ENCODE measurements at places on chromosomes 6 and 20. TPM values are rescaled to one million over a fixed set of nuclear protein-coding genes. Genes with fewer than 3 reads are reported as not detected.

CCN2 gene
- 20.2 TPM for total RNA-seq

LY6G6C gene
- 1.2 TPM for total RNA-seq

RIPPLY2 gene
- not detected for total RNA-seq

FRS3 gene
- 4.5 TPM for total RNA-seq

DNA sequence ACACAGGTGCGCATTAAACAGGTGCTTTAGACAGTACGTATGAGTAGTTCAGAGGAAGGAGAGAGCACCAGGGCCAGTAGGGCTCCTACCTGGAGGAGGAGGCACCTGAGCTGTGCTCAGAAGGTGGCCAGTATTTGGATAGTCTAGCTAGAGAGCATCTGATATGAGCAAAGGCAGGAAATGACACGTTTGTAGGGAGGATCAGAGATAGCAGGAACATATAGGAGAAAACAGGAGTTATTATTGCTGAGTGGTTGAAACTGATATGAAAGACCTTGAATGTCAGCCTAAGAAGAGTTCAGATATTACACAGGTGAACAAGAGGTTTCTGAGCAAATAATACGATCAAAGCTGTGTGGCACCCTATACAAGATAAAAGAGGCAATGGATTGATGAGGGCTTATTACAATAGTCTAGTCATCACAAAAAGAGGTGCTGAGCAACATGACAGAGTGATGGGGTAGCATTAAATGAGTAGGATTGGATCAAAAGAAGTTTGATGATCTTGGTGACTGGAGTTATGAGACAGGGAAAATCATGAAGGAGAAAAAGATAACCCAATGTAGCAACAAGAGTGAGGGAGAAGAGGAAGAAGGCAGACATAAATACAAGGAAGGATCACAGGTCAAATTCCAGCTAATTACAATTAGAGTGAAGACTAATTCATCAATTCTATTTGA lies 69.8 kb upstream of the HIVEP1 start:
- H3K27ac ChIP-seq: no peak overlapping the region

GRCh38 chr6:134853111-134854055 lies 96.5 kb downstream of the ALDH8A1 start:
- no peak for DNase-seq
- no peaks in the 10 kb centered on the region for H3K27me3 ChIP-seq
- H3K4me3 ChIP-seq: no peak overlapping the region
- H3K36me3 ChIP-seq: no peaks in the 10 kb centered on the region

- no peak for DNase-seq
- peaks cover 95% of the 10 kb centered on the region for H3K27me3 ChIP-seq
- H3K4me1 ChIP-seq: no peaks in the 10 kb centered on the region
- H3K36me3 ChIP-seq: no peaks in the 10 kb centered on the region
Measured at GRCh38 chr20:59580991-59581401, 23.3 kb upstream of the PHACTR3 start.

- H3K4me1 ChIP-seq: no peaks in the 10 kb centered on the region
- no peak overlapping the region for H3K27ac ChIP-seq
- no peaks in the 10 kb centered on the region for H3K27me3 ChIP-seq
- DNase-seq: no peak
- H3K4me3 ChIP-seq: no peak overlapping the region
Measured at GRCh38 chr6:150230164-150230561, 87.3 kb downstream of the PPP1R14C start.
